ENCODE measurements at places on chromosomes 1 and 21.

GRCh38 chr1:62178372-62178771 lies 16.3 kb upstream of the L1TD1 start:
- no peak for DNase-seq

- no peak for DNase-seq
Observed at GRCh38 chr1:117051224-117052064, 8.7 kb upstream of the TTF2 start.

GRCh38 chr1:8974551-8974950 lies 28.9 kb downstream of the CA6 start:
- no peak for DNase-seq

DNA sequence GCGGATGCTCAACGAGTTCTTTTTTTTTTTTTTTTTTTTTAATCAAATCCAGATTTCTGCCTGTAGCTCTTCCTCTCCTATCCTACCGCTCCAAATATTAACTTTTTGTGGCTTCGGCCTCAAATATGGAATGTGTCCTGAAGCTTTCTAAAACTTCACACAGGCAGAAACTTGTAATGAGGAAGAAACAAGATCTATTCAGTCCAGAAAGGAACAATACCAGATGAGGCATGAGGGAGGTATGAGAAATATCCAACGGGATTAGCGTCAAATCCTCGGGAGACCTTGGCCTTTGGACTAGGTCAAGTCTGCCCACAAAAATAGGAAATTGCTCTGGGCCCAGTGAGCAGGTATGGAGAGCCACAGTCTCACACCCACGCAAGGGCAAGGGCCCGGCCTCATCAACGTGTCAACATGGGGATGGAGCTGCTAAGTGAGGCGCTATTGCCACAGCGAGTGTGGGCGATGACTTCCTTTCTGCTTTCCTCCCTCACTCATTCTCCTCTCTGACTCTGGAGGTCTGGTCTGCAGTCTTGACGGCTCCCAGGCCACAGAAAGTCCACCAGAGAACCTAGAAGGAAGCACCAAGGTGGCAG lies 66.6 kb downstream of the BCAR3 start:
- peak; percentile 54 for DNase-seq

DNA sequence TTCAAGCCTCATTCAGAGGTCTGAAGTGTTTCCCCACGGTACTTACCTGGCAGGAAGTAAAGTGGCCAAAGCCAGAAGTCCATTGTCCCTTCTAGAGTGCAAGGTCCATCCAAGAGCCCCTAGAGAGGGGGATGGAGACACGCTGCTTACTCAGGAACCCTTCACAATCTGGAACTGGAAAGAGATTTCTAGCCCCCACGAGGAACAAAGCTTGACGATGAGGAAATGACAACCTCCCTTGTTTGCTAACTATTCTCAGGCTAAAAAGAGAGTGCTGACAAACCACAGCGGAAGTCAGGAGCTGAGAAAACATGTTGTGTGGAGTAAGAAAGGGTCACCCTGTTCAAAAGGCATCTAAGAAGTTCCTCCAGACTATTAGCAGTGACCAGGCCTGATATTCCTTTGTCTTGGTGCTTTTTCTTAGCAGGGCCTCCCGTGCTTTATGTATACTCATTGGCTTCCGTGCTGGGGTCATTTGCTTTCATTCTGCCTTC lies at the start of gene FCMR:
TSS of gene FCMR (minus strand) at position 170 of the 494 bp plus-strand sequence. CDS start at position 83, 87 bp downstream.
- no peak for DNase-seq

GRCh38 chr1:148263906-148264255 lies 111.8 kb upstream of the NBPF11 start:
- no peak for DNase-seq

DNA sequence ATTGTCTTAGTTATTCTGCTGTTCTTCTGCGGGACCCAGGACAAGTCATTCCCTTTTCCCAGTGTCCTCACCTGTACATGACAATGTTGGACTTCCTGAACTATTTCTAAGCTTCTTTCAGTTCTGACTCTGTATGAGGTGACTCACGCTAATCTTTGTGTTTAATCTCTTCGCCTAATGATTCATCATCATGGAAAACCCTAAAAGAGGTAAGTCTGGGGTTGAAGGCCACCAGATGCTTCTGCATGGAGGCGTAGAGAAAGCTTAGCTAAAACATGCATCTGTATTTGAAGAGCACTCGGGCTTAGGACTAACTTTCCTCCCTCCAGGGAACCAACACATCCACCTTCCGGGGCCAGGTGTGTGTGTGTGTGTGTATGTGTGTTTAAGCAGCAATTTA lies 7.4 kb downstream of the SPRR5 start:
- no peak for DNase-seq

GRCh38 chr1:40648200-40648599 lies 17.3 kb downstream of the RIMS3 start:
- DNase-seq: no peak

DNA sequence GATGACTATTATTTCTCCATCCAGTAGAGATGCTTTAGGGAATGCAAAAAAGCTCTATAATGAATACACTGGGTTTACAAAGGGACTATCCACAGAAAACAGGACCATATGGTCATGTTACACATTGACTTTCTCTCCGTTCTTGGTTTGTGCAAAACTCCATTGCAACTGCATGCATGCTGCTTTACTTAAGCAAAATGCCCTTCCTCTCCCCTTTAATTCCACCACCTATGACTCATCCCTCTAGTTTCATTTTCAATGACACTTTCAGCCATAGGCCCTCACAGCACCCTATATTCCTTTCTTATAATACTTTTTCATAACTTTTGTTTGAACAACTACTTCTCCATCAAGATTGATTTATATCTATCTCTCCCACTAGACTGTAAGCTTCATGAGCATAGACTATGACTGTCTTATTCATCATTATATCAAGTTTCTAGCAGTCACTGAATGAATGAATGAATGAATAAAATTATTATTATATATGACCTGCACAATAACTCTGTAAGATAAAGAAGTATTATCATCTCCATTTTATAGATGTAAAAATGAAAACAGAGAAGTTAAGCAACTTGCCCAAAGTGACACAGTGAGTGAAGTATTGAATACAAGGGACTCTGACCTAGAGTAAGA lies 248.9 kb downstream of the PLPP3 start:
- DNase-seq: no peak

DNA sequence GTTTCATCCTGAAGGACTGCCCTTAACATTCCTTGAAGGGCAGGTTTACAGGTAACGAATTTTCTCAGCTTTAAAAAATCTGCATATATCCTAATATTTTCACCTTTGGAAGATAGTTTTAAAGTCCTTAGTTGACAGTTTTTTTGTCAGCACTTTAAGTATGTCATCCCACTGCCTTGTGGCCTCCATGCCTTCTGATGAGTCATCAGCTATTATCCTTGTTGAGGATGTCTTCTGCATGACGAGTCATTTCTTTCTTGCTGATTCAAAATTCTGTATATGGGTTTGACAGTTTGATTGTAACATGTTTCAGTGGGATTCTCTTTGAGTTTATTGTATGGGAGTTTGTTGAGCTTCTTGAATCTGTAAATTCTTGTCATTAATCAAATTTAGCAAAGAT lies 500.6 kb downstream of the DISC1 start:
- no peak for DNase-seq

DNA sequence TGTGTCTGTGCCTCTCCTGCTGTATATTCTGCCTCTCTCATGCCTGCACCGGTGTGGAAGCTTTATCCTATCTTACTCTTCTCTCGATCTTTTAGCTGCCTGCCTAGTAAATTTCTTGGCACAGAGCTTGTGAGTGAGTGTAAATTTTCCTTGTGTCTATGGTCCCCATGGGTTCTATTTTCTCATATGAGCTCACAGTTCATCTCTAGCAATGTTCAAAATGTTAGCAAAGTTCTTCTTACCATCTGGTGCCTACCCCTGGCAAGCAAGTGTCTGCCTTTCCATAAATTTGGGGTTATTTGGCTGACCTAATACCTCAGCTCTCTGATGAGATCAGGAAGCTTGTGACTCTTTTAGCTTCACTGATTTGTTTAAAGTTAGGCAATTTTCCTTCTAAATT lies 572.1 kb upstream of the BRINP3 start:
- DNase-seq: no peak

- DNase-seq: no peak
Observed at GRCh38 chr1:213523781-213524398, 463.9 kb upstream of the PROX1 start.

GRCh38 chr1:193569983-193570269 lies 383.5 kb upstream of the B3GALT2 start:
- no peak for DNase-seq

DNA sequence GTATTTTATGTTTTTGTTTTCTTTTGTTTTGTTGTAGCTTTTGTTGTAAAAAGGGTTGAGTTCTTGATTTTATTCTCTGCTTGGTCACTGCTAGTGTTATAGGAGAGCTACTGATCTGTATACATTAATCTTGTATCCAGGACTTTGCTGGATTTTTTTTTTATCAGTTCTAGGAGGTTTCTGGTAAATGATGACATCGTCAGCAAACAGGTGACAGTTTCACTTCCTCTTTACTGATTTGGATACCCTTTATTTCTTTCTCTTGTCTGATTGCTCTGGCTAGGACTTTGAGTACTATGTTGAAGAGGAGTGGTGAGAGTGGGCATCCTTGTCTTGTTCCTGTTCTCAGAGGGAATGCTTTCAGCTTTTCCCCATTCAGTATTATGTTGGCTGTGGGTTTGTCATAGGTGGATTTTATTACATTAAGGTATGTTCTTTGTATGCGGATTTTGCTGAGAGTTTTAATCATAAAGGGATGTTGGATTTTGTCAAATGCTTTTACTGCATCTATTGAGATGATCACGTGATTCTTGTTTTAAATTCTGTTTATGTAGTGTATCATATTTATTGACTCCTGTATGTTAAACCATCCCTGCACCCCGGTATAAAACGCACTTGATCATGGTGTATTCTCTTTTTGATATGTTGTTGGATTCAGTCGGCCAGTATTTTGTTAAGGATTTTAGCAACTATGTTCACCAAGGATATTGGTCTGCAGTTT lies 905.7 kb downstream of the LTN1 start:
- no peak for DNase-seq

DNA sequence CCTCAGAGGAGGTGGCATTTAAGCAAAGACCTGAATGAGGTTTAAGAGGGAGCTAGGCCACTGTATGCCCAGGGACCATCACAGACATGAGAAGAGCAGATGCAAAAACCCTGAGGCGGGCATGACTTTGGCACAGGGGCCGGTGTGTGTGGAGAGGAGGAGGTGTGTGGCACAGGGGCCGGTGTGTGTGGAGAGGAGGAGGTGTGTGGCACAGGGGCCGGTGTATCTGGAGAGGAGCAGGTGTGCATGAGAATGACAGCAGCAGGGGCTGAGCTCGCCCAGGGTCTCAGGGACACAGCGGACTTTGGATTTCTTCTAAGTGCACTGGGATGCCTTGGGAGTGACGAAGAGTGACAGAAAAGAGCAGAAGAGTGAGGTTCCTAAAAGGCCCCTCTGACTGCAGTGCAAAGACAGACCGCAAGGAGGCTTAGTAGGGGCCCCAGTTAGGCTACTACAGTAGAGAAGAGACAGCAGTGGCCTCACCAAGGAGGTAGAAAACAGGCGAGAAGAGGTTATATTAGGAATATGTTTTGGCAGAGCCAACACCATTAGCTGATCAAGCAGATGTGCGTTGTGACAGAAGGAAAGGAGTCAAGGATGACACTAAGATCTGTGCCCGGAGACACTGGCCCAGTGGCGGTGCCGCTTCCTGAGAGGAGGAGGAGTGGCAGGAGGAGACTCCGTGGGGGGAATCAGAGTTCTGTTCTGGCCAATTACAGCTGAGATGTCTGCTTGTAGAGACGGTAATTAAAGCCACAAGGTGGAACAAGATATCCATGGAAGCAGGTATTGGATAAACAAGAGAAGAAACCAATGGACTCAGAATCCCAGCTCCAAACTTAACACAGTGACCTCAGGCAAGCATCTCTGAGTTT lies 18.4 kb downstream of the ZBTB17 start:
- DNase-seq: no peak
